ENCODE measurements at places on chromosomes 7 and 10.

GRCh38 chr10:100510533-100511308 lies 8.9 kb downstream of the SEC31B start:
- peak; percentile 32 for DNase-seq

GRCh38 chr7:80601999-80602398 lies 36.4 kb upstream of the CD36 start:
- DNase-seq = no peak

DNA sequence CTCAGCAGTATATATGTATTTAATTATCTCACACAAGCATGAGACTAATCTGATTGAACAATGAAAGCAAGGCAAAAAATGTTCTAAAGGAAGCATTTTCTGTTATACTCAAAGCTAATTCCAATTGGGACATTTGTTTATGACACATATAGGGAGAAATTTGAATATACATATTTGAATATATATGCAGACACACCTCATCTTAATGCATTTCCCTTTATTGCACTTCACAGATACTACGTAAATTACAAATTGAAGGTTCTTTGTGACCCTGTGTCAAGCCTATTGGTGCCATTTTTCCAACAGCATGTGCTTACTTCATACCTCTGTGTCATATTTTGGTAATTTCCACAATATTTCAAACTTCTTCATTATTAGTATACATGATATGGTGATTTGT lies 132.1 kb upstream of the STEAP1 start:
- no peak for DNase-seq

DNA sequence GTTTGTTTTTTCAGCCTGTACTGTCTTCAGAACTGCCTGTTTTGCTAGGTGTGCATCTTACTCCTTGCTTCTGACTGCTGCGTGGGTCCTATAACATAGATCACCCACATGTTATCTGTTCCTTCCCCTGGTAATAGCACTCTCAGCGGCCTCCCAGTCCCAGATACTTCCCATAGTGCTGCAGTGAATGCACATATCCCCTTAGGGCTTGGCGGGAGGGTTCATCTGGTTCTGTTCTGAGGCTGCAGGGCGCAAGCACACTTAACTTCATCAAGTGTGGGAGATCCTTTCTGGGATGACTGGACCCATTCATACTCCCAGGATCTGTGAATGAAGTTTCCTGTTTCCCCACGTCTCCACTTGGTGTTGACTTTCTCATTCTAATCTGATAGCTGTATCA lies 90.7 kb downstream of the CELF2 start:
- no peak for DNase-seq

DNA sequence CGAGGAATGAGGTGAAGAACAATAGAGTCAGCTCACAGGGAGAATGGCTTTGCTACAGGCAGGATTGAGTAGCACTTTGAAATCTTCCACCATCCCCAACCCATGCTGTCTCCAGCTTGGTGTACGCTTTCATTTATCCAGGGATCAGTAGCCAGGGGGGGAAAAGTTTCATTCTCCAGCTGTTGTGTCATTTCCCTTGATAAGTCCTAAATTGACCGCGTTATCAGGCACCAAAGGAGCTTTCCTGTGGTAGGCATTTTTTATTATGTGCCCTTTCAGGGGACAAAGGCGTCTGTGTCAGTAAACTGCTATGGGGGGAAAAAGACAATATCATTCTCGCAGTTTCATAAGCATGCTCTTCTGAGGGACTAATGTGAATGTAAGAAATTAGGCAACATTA lies 106.6 kb upstream of the YAE1 start:
- DNase-seq = no peak

All from activated CD8-positive, alpha-beta memory T cell treated with anti-CD3 and anti-CD28 coated beads for 1 hour (primary cell).